ENCODE measurements at places on chromosomes 6 and 20. TPM values are rescaled to one million over a fixed set of nuclear protein-coding genes. Genes with fewer than 3 reads are reported as not detected.

The KCTD20 gene
- 46.2 TPM for total RNA-seq

DNA sequence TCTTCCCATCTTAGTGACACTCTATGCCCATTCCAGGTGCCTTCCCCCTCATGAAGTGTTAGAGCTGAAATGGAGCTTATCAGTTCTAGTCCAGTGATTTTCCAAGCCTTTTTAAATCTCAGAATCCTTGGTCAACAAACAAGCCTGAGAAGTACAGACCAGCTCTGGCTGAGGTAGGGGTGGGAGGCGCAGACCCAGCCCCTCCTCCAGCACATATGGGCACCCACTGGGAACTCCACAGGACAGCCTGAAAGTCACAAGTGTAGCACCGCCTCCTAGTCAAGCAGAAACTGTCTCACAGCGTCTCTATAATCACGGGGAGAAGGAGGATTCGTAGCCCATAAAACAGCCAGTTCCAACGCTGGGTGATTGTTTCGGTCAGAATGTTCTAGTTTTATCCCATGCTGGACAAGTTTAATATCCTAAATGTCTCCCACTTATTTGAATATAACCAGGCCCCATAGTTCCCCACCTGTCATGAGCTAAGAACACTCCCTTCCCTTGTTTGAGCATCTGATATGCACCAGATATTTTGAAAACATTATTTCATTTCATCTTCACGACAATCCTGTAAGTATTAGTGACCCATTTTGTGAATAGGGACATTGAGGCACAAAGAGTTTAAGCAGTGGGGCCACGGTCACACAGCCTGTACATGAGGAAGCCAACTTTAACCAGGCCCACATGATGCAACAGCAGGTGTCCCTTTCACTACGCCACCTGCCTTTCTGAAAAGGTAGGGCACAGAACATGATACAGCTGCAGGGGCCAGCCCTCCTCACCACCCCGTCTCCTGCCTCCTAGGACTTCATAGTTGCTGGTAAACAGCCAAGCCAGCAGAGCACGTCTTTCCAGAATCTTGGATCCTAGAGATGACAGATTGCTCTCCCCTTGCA lies 40.1 kb downstream of the TRAF3IP2 start:
- no peak overlapping the region for H3K4me3 ChIP-seq
- H3K27me3 ChIP-seq, result no peaks in the 10 kb centered on the region
- no peak overlapping the region for H3K27ac ChIP-seq
- H3K36me3 ChIP-seq, result no peaks in the 10 kb centered on the region
- DNase-seq, result no peak
- peaks cover 6% of the 10 kb centered on the region for H3K4me1 ChIP-seq

- DNase-seq, result no peak
- H3K4me3 ChIP-seq, result no peak overlapping the region
- no peak overlapping the region for H3K27ac ChIP-seq
- H3K27me3 ChIP-seq, result no peaks in the 10 kb centered on the region
Observed at GRCh38 chr20:64130876-64131275, 23.5 kb upstream of the NPBWR2 start.

GRCh38 chr6:55014321-55015088 lies 159.8 kb upstream of the HCRTR2 start:
- no peaks in the 10 kb centered on the region for H3K27me3 ChIP-seq
- H3K4me3 ChIP-seq, result no peak overlapping the region
- no peaks in the 10 kb centered on the region for H3K36me3 ChIP-seq
- H3K4me1 ChIP-seq, result no peaks in the 10 kb centered on the region

GRCh38 chr6:11323666-11324452 lies 91.4 kb upstream of the NEDD9 start:
- DNase-seq, result no peak
- H3K36me3 ChIP-seq, result no peaks in the 10 kb centered on the region
- no peak overlapping the region for H3K4me3 ChIP-seq
- no peaks in the 10 kb centered on the region for H3K27me3 ChIP-seq
- H3K27ac ChIP-seq, result no peak overlapping the region

All from ovary (tissue), 10 donors.